NCI-H1436 (cell line): ENCODE measurements at places on chromosomes 5 and 9.

GRCh38 chr9:135130207-135130976 lies 42.9 kb downstream of the OLFM1 start:
- DNase-seq: peak; percentile 94

DNA sequence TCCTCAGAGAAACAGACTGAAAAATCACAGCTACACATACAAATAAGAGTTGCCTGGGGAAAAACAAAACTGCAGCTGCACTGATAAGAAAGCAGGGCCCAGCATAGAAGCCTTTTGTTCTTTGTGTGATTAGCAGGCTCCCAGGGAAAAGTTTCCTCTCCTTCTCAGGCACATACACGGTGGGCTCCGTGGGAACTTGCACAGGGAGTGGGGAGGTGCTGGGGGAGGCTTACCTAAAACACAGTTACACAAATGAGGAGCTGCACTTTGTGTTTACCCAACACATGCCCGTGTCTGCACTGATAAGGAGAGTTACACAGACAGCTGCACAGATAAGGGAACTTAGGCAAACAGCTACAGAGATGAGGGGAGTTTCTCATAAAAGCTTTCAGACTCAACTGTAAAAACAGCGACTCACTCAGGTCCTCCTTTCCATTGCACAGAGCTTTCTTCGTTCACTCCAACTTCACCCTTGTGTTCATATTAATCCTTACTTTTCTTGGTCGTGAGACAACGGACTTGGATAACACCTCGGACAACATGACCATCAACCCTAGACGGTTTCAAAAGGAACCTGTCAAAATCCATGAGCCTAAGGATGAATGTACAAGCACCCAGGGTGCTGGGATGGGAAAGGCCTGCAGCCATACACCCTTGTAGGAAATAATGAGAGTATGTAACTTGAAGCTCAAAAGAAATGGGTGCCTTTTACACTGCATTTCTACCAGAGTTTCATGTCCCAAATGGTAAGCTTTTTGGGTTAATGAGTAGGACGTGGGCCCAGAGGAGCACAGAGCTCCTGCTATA lies 50.8 kb downstream of the SERINC5 start:
- no peak for DNase-seq

- no peak for DNase-seq
Observed at GRCh38 chr5:142542906-142543305, 143.0 kb downstream of the FGF1 start.

DNA sequence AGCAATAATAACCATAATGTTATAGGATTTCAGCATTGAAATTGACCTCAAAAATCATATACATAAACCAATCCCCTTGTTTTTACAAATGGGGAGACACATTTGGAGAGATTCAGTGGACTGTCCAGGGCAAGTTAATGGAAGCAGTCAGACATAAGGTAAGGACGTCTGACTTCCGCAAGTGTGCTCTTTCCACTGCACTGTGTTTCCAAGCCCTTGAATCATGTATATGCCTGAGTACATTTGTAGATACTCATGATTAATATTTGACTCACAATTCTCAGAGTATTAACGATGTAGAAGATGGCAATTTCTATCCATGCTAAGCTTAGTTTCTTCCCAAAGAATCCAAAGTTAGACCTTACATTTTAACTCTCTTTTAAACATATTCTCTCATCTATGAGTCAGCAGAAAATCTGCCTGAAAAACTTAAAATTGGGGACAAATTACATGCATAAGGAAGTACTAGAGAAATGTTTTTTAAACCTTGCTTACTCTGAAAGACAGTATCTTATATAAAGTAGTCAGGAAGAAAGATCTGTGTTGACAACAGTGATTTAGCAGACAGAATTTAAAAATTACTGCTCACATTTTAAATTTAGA lies 165.3 kb downstream of the NFIB start:
- DNase-seq: no peak

DNA sequence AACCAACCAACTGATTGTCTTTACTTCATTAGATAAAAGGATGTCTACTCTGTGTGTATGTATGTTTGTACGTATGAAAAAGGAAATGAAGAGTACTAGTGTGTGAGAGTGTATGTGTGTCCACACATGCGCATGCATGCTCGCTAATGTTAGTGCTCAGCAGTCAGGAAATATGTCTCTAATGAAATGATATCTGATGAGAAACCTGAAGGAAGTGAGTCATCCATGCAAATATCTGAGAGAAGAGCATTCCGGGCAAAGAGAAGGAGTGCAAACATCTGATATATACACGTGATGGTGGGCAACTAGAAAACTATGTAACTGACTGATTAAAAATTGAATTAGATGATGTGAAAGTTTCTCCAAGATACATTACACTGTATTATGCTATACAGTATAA lies 29.6 kb upstream of the UGCG start:
- DNase-seq: no peak

GRCh38 chr5:14153932-14154731 lies 11.0 kb downstream of the TRIO start:
- no peak for DNase-seq

DNA sequence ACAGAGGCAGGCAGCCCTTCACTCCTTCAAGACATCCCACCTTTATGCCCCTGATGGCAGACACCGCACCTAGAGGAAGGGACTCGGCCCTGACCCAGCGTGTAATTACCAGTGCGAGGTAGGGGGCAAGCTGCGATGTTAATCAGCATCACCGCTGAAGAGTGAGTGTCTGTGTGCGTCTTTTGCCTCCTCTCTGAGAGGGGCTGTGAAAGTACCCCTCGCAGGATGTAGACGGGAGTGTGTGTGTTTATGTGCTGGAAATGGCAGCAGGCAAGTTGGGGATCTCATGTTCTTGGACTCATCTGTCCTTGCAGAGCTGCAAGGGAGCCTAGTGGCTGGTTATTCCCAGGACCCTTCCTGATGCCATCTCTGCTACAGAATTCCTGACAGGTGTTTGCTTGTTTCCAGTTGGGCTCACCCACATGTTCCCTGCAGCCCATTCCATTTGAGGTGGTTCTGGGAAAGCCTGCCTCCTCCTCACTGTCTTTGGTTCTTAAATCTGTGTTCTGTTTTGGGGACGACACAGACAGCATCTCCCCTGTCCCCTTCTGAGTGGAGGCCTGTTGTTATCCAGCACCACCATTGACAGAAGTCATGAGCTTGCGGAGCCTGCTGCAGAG lies 70.5 kb downstream of the ZNF618 start:
- DNase-seq: no peak

DNA sequence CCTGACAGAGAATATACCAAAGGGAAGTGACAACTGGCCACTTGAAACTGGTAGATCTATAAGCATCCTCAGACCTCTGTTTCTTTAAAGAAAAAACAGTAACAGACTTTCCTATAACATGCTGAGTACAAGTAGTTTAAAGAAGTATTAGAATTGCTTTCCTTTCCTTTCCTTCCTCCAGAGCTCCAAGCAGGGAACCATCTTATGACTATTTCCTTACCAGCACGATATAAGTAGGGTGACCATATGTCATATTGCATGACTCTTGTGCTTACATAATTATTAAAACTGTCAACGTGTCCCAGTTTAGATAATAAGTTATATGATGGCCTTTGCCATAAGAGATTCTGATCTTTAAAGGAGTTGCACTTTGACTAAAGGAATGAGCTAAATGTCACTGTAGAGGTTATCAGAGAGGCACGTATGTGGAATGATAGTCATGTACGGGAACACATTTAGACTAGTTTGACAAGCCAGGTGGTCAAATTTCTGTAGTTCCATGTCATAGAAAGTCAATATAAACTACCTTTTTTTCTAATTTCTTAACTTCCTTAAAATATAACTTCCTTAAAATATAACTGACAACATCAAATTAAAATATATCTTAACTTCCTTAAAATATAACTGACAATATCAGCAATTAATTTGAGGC lies 212.7 kb upstream of the CD180 start:
- no peak for DNase-seq

GRCh38 chr5:51208296-51208695 lies 175.0 kb upstream of the ISL1 start:
- DNase-seq: no peak

GRCh38 chr5:104594850-104595249 lies 1032.3 kb upstream of the NUDT12 start:
- no peak for DNase-seq

- no peak for DNase-seq
Observed at GRCh38 chr9:32412440-32412839, 28.0 kb downstream of the ACO1 start.
